ENCODE measurements at places on chromosomes 4 and X.
A peak's percentile ranks its signal among the peaks of the same experiment; 100 is the strongest.

- no peak for DNase-seq
Measured at GRCh38 chrX:24097741-24098260, 43.0 kb downstream of the EIF2S3 start.

DNA sequence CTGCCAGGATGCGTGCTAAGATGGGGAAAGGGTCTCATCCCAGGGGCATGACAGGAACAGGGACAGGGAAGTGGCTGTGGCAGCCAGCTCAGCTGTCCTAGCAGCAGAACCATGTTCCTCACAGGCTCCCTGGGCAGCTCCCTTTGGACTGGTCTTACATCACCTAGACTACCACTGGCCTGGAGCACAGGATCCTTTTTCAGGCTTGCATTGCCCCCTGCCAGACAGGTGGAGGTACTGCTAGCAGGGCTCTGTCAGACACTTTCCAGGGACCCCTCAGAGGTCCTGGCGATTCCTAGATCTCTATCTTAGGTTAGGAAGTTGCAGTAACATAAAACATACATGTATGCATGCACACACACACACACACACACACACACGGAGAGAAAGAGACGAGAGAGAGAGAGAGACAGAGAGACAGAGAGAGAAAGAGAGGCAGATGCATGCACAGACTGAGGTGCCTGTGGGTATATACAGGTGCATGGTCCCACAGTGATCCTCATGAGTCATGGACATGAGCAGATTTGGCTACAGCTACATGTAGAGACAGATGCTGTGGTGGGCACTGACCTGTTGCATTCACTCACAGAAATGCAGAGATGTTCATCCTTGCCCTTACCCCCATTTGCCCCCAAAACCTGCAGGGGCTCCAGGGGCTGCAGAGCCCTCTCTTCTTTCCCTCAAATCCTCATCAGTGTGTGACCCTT is 63.6 kb downstream of the STARD8 start:
- DNase-seq, result no peak

DNA sequence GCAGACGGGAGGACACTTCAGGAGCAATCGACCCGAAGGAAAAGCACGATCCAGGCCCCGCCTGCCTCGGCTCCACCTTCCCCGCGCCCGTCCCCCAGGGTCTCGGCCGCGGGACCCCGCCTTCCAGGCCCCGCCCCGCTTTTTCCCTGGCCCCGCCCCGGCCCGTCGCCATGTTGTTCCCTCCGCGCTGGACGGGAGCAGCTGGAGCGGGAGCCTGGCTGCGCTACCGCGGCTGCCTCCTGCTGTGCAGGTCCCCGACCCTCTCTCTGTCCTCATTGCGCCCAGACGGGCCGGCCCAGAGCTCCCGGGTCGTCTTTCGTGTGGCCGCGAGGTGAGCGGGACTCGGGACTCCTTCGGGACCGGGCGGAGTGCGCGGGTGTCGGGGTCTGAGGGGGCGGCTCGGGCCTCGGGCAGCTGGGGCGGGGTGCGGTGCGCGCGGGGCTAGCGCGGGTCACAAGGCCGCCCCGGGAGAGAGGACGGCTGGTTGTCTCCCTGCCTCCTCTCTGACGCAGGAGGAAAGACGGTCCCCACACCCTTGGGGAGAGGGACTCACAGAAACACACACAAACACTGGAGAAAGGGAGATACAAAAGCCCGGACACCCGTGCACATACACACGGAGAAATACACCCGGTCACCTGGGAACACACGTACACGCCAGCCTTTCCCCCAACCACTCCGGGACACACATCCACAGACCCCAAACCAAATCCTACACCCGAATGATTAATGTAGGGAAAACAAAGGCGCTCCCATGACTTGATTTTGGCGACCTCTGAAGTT is at the start of gene RAB9A:
TSS of gene RAB9A (plus strand) at position 171 of the 783 bp plus-strand sequence. CDS start 19,619 bp downstream, outside the sequence.
- peak; percentile 59 for DNase-seq

GRCh38 chrX:103276581-103277002 is at the start of gene TCEAL5:
Gene TCEAL5, minus strand, starts transcription at chrX:103276750. Its CDS starts 2,187 bp downstream, at chrX:103274563.
- DNase-seq, result no peak

Measured in NCI-H774 (cell line).